ENCODE measurements at places on chromosomes 2 and 18.

- DNase-seq: no peak
Measured at GRCh38 chr2:32802877-32803276, 143.9 kb upstream of the LTBP1 start.

DNA sequence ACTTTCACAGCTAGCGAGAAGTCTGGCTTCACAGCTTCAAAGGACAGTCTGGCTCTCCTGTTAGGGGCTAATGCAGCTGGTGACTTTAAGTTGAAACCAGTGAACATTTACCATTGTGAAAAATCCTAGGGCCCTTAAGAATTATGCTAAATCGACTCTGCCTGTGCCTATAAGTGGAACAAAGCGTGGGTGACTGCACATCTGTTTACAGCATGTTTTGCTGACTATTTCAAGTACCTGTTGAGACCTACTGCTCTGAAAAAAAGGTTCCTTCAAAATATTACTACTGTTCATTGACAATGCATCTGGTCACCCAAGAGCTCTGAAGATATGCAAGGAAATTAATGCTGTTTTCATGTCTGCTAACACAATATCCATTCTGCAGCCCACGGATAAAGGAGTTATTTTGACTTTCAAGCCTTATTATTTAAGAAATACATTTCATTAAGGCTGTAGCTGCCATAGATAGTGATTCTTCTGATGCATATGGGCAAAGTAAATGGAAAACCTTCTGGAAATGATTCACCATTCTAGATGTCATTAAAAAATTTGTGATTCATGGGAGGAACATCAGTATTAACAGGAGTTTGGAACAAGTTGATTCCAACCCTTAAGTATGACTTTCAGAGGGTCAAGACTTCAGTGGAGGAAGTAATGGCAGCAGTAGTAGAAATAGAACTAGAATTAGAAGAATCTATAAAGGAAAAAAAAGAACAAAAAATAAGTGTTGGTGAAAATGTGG, 48.9 kb downstream of the POLR1A start:
- no peak for DNase-seq

DNA sequence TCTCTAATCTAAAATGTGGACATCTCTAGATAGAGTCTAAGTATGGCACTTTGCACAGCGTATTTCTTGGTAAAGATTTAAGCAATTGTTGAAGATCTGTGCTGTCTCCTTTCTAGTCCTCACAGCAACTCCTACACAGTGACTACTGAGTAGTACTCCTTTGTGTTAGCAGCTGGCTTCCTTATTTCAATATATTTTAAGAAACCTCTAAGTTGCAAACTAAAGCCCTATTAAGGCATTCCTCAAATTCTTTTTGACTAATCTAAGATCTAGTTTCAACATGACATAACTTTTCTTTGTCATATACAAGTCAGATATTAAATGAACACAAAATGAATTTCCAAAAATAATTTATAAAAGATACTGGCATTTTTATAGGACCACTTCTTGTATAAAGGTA, 121.8 kb upstream of the DNAJC10 start:
- no peak for DNase-seq

DNA sequence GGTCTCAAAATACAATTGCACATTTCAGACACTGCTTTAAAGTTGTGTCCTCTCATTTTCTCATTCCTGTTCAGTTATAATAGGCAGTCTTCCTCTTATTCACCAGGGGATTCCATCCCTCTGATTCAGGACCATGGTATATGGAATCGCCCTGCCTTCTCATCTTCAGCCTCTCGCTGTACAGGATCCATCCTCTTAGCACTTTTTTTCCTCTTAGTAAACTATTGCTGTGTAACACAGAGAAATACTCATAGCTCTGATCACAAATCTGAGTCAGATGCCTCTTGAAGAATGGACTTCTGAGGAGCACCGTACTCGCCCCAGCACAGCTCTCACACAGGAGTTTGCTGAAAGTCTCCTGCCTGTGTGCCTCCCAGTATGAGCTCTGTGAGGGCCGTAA, 11.3 kb downstream of the RMP24 start:
- no peak for DNase-seq

DNA sequence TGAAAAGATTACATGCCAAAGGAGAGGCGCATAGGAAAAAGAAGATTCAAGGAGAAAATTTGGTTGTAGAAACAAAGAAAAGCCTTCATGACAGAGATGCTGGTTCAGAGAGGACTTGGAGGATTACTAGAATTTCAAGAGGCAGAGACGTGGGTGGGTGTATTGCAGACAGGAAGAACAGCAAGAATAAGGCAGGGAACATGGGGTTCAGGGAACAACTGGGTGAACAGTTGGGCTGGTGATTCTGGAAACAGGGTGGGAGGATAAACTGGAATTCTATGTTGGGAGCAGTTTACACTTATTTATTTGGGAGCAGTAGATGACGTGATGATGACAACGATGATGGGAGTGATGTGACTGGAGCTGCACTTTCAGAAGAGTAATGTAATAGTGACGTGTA, 18.4 kb upstream of the GMCL1 start:
- no peak for DNase-seq

GRCh38 chr2:203584784-203585183, 49.7 kb upstream of the RAPH1 start:
- DNase-seq: no peak

- peak; percentile 40 for DNase-seq
Measured at GRCh38 chr2:239188536-239188935, 212.3 kb downstream of the HDAC4 start.

- DNase-seq: peak; percentile 41
Measured at GRCh38 chr2:121284463-121285449, at the start of gene TFCP2L1. Gene TFCP2L1, minus strand, starts transcription at chr2:121285202. Its CDS starts 93 bp downstream, at chr2:121285109.

DNA sequence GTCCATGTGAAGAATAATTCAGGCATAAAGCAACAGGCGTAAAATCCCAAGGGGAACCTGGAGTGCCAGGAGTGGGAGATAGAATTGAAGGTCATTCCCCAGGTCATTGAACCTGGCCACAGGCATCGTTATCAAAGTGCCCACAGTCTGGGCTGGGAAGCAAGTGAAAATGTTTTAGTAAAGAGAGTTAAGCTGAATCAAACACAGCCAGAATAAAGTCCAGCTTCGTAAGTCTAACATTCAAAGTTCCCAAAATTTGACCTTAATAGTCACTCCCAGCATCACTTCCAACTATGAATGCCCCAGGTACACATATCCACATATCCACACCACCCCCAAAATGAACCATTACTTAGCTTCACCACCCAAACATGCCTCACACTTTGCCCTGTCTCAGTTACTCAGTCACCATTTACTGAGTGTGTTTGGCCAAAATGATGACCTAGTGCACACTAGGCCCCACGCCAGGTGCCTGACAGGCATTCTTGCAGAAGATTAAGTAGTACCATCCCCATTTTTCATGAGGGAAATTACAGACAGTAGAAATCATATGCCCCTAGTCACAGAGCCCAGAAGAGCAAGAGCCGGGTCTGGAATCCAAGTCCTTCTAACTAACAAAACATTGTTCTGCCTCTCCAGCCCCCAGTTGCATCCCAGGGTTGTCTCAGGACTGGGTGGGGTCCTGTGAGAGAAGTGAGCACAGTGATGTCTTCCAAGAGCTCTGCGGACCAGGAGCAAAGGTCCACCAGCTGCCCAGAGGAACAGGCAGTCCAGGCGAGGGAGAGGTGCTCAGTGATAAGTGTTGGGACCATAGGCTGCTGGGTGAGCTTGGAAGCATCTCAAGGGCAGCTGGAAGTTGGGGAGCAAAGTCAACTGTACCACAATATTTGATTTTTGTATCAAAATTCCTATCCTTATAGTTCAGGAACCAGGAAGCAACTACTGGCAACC, 65.2 kb upstream of the MYCN start:
- no peak for DNase-seq

All from breast epithelium (tissue), 4 donors.